ENCODE measurements at places on chromosomes 1 and 21. TPM values are rescaled to one million over a fixed set of nuclear protein-coding genes. Genes with fewer than 3 reads are reported as not detected.

Gene UBE2U
- total RNA-seq, result 0.33 TPM

Gene TCHHL1
- total RNA-seq, result not detected

Gene CYB5RL
- total RNA-seq, result 10.9 TPM

Gene RPF1
- 53.9 TPM for total RNA-seq

Gene NEGR1
- 23.3 TPM for total RNA-seq

Gene TSACC
- not detected for total RNA-seq

Gene LCE1A
- total RNA-seq, result not detected

All from camera-type eye (tissue), 1 donor.